ENCODE measurements at places on chromosomes 13 and 19.

- DNase-seq, result no peak
These were observed 16.4 kb upstream of the C19orf33 start for GRCh38 chr19:38287604-38288003.

GRCh38 chr13:36405151-36405550 lies 27.1 kb upstream of the CCNA1 start:
- DNase-seq, result no peak

GRCh38 chr19:6833166-6833790 lies 54.1 kb upstream of the ADGRE1 start:
- DNase-seq, result no peak

GRCh38 chr13:24271601-24272451 lies 37.6 kb upstream of the C1QTNF9 start:
- DNase-seq, result peak; percentile 44

- DNase-seq, result no peak
These were observed 488.1 kb downstream of the COG6 start for GRCh38 chr13:40143559-40143958.

DNA sequence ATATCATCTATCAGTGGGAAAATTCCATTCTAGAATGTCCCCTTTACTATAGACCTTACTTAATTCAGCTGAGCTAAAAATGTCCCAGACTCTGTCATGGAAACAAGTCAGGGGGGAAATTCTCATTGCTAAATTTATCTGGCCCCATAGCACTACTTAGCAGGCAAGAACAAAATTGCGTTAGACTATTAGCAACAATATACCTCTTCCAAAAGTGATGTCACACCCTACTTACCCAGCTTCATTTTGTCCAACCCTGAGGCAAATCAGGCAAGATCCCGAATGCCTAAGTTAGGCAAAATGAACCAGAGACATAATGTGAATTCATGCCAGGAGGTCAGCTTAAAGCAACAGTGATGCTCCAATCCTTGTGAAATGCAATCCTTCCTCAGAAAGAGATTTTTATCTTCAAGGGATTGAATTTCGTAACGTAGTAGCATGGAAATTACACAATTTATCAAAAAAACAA lies 93.7 kb downstream of the FRY start:
- DNase-seq, result no peak

- DNase-seq, result peak; percentile 2
These were observed 51.6 kb downstream of the CHST8 start for GRCh38 chr19:33673258-33673875.

- peak; percentile 37 for DNase-seq
These were observed 48.0 kb upstream of the KATNAL1 start for GRCh38 chr13:30355384-30355699.

DNA sequence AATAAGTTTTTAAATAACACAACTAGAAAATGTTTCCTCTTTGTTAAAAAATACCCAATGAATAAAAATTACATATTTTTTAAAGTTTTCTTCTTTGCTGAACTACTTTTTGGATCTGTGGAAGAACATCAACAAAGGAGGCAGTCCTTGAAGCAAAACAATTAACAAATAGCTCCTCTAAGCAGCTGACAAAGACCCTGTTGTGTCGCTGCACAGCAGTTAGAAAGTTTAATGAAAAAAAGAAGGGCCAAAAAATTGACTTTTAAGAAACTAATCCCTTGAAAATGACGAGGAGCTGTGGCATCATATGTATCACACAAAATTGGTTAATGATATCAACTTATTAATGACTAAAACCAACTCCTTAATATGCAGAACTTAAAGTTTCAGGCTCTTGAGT lies 72.1 kb downstream of the SLITRK1 start:
- no peak for DNase-seq

- no peak for DNase-seq
These were observed 613.9 kb downstream of the TBC1D4 start for GRCh38 chr13:74868049-74868448.

DNA sequence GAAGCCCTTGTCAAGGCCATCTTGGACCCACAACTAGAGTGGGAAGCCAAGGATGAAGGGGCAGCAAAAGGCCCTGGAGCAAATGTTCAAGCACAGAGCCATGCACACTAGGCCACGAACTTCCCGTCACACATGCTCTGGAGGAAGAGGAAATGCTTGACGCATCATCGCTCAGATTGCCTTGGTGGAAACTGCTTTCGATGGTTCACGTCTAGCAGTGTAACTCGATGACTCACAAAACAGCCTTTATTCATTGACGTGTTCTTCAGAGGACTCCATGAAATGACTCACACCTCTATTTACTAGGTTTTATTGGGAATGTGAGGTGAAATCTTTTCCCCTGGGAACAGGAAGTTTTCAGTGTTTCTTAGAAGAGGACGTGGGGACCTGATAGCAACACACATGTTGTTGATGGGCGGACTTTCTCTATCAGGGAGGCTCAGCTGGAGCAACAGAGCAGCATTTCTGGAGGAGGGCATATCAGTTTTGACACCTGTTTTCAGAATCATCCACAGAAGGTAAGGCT lies 79.8 kb upstream of the FLT1 start:
- DNase-seq, result peak; percentile 70

DNA sequence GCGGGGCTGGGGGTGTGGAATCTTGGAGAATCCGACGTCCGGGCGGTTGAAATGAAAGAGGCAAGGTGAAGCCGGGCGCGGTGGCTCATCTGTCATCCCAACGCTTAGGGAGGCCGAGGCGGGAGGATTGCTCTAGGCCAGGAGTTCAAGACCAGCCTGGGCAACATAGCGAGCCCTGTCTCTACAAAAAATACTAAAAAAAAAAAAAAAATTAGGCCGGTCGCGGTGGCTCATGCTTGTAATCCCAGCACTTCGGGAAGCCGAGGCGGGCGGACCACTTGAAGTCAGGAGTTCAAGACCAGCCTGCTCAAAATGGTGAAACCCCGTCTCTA lies 225 bp upstream of the GARIN5A start:
- no peak for DNase-seq

DNA sequence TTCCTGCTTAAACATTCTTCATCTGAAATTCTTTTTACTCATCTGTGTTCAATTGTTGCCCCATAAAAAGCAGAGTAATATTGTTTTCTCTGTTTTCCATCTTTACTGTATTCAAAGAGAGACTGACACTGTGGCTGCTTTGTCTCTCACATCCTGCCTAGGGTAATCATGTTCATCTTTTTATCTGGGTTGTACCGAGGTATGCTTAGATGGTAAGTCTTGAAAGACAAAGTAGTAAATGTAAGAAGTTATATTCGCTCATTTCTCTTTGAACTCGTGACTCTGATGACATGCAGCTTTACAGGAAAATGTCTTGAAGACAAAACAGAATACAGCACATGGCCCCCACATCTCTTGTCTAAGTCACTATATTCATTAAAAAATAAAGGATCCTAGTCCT lies 20.0 kb upstream of the CYSLTR2 start:
- DNase-seq, result no peak

- DNase-seq, result peak; percentile 60
These were observed 8.6 kb downstream of the C19orf25 start for GRCh38 chr19:1470305-1471009.

GRCh38 chr13:99078017-99078771 lies 100.3 kb upstream of the DOCK9 start:
- DNase-seq, result no peak

GRCh38 chr19:7242601-7243258 lies 51.5 kb downstream of the INSR start:
- DNase-seq, result no peak

- DNase-seq, result no peak
These were observed 132.9 kb downstream of the SLITRK6 start for GRCh38 chr13:85666356-85666755.

DNA sequence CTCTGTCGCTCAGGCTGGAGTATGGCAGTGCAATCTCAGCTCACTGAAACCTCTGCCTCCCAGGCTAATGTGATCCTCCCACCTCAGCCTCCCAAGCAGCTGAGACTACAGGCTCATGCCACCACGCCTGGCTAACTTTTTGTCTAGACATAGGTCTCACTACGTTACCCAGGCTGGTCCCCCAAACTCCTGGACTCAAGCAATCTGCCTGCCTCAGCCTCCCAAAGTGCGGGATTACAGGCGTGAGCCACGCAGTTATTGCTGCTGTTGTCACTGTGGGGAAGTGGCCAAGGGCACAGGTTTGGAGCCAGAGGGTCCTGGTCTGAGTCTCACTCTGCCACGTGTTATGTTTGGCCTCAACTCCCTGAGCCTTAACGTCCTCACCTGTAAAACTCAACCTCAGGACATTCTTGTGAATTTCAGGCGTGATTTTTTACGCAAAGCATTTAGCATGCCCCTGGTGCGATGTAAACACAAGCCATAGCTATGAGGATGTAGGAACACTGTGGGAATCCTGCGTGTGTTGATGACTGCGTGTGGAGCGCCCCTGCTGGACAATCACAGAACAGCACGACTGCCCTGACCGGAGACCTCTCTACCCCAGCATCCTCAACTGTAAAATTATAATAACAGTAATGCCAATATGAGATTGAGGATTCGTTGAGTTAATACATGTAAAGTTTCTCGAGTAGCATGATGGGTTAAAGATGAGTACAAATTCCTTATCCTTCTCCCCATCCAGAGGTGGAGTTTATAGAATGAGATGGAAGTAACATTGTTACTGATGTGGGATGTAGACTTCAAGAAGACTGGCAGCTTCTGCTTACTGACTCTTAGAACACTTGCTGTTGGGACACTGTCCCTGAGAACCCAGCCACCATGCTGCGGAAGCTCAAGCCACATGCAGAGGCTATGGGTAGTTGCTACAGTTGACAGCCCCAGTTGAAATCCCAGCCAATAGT lies 41.8 kb upstream of the PNMA8B start:
- DNase-seq, result peak; percentile 59

- DNase-seq, result peak; percentile 98
These were observed at the start of gene KMT2B for GRCh38 chr19:35717665-35718344. Gene KMT2B, plus strand, starts transcription at chr19:35718003. Its CDS starts 16 bp downstream, at chr19:35718019.

DNA sequence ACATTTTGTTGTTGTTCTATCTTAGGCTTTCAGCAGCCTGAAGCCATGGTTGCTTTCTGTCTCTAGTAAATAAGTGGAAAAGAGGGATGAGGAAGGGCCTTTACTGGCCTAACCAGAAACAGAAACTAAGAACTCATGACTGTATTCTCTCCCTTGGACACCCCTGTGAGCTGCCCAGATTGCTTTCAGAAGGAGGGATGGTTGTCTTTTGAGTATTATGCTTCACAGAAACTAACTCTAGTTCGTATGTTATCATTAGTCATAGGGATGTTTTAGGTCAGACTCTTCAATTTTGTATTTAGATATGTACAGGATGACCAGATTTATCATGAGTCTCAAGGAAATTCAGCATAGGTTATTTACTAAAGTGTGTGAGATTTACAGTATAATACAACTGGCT lies 17.5 kb downstream of the BORA start:
- DNase-seq, result no peak

GRCh38 chr19:3545669-3546034 lies 6.7 kb downstream of the TEKTIP1 start:
- no peak for DNase-seq

DNA sequence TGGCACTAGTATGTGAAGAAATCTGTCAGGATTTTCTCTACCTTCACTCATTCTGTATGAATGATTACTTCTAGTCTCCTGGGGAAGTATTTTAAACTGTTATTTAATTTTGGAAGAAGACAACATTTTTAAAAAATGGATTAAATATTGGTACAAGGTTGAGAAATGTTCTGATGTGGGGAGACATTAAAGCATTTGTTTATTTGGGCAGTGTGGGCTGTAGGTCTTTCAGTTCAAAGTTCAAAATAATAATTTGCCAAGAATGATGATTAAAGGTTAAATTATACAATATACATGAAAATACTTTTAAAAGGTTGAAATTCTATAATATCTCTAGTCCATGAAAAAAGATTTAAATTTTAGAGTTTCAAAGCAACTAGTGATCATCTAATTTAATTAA lies 194.7 kb downstream of the NHLRC3 start:
- DNase-seq, result no peak

DNA sequence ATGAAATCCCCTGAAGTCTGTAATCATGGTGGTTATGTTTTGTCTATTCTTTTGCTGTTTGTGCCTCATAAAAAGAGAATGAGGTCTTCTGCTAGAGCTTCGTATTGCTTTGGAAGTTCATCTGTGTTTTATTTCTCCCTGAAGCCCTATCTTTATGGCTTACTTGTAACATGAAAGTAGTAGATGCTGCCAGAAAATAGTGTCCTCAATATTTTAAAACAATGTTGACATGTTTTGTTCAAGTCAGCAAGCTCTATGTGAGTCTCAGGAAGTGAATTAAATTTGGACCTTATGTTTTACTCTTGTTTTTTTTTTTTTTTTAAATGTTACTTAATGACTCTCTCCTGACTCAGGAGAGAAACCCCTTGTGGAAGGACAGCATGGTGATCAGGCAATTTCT lies 130.5 kb downstream of the B3GLCT start:
- no peak for DNase-seq

- DNase-seq, result peak; percentile 79
These were observed 10.3 kb downstream of the EHD2 start for GRCh38 chr19:47723581-47723940.

- no peak for DNase-seq
These were observed 150.3 kb upstream of the GPR12 start for GRCh38 chr13:26910754-26911465.

- no peak for DNase-seq
These were observed 1.1 kb downstream of the CCNE1 start for GRCh38 chr19:29812881-29813275.

GRCh38 chr13:33184112-33184490 lies 101.5 kb downstream of the STARD13 start:
- no peak for DNase-seq

- DNase-seq, result peak; percentile 66
These were observed 71.5 kb downstream of the GGACT start for GRCh38 chr13:100517135-100517534.

- peak; percentile 24 for DNase-seq
These were observed 10.2 kb upstream of the WDR18 start for GRCh38 chr19:973726-974563.

DNA sequence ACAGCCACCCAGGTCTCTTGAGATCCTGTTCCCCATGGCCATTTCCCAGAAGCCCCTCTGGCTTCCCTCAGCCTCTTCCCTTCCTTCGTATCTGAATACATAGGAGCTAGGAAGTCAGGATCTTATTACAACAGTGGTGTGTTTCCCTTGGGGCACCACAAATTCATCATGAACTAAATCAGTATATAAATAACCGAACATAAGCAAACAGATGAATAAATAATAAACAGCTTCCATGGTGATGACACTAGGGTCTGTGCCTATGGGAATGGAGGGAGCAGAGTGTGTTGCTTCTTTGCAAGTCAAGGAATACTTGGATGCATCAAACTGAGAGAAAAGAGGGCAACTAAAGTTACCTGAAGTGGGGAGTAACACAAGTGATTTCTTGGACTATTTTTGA lies 527.6 kb downstream of the LMO7 start:
- DNase-seq, result no peak

GRCh38 chr13:23695711-23696464 lies 125.7 kb downstream of the TNFRSF19 start:
- no peak for DNase-seq

DNA sequence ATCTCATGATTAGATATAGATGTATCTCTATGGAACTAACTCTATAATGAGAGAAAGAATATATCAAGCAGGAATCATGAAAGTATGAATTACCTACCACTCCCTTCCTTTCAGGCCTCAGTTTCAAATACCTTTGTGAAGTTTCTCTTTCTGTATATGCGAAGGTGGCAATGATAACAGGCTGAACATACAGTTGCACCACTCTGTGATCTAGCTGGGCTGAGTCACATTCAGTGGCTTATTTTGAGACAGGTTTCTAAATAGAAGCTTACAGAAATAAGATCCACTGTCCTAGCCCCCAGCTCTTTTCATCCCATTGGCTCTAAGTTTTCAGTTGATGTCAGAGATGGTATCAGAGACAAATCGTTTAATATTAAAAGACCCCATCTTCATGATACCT lies 662.0 kb downstream of the SLITRK1 start:
- DNase-seq, result no peak

- peak; percentile 26 for DNase-seq
These were observed 27.0 kb downstream of the SAE1 start for GRCh38 chr19:47157431-47158321.
